ENCODE measurements at places on chromosomes 2 and 18.

DNA sequence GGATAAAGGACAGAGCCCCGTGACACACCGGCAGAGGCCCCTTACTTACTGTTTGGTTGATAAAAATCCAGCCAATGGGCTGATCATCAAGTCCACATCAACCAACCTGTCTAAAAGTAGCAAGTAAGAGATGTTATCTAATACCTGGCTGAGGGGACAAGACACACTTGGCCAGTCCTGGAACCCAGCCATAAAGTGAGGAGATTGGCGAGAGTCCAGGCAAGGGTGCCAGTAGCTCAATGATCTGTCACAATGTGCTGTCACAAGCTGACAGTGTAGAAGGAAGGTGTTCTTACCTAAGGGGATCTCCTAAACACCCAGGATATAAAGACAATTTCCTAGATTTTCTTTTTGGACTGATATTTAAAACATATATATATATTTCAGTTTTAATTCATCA is 61.7 kb upstream of the IL1R2 start:
- DNase-seq, result no peak

DNA sequence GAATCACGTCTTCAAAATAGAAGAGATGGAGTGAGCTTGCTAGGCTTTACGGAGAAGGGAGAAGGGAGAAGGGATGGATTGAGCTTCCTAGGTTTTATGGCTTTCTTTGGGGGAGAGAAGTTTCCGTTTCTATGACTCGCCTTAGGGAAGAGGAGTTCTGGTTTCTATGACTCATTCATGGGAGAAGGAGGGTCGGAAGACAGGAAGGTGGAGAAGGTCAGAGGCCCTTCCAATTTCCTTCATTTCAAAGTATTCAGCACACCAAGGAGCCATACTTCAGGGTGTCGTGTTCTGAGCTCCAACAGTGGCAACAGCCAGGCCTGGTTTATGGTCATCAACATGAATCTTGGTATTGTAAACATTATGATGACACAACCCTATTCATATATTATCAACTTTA is 284.7 kb upstream of the VWC2L start:
- no peak for DNase-seq

GRCh38 chr2:167986223-167986622 is 261.2 kb downstream of the STK39 start:
- no peak for DNase-seq

DNA sequence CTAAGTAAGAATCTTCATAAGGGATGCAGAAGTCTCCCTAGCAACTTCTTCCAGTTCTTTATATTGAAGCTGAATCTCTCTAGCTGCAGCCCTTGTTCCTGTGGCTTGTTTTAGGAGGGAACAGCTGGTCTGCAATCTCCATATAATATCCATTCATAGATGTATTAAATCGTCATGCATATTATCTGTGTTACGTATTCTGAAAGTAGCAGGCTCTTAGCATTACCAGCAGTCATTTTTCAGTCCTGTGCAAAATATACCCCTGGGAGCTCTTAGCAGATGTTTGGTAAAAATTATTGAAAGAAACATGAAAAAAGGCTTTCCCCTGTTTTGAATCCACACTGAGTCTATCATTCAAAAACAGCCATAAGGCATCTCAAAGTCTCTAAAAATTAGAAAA is 385.3 kb downstream of the IRS1 start:
- no peak for DNase-seq

DNA sequence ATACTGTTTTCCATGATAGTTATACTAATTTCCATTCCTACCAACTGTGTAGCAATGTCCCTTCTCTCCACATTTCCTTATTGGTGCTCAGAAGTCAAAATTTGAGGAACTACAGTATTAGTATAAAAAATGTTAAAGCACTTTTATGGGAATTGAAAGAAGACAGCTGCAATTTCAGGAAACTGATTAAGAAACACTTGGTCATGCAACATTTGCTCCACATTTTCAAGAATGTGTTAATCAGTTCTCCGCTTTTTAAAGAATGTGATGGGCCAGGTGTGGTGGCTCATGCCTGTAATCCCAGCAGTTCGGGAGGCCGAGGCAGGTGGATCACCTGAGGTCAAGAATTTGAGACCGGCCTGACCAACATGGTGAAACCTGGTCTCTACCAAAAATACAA is 33.6 kb upstream of the MGAT4A start:
- DNase-seq, result no peak

Data from SHP77 treated with DMSO at 0.1 percent for 48 hours (cell line).